ENCODE measurements at places on chromosomes 7 and 10.

DNA sequence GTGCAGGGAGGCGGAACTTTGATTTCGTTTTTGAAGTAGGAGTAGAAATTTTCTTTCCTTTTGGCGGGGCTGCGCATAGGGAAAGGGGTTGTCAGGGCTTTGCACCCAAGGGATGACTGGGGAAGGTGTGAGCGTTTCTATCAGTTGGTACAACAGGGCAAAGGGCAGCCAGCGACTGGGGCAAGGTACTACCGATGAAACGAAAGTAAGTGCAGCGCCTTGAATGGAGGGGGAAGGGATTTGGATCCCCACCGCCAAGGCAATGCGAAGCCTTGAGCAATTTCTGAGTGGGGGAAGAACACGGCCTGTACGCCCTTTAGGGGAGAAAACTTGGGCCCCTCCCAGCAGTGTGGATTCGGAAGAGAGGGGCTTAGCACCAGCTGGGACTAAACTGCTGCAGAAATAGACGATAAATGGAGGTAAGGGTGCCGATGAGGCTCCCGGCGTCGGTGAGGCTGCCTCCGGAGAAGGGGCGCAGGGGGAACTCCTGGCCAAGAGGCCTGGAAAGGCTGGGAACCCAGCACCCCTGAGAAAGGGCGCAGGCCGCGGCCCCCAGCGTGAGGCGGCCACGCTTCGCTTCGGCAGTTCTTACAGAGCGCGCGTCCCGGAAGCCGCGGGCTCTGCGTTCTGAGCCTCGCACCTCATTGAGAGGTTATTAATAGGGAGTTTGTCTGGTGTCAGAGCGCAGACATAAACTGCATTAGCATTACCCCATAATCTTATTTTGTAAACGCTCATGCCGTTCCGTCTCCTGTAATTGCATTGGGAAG lies 10.0 kb upstream of the TLX1 start:
- DNase-seq: no peak

DNA sequence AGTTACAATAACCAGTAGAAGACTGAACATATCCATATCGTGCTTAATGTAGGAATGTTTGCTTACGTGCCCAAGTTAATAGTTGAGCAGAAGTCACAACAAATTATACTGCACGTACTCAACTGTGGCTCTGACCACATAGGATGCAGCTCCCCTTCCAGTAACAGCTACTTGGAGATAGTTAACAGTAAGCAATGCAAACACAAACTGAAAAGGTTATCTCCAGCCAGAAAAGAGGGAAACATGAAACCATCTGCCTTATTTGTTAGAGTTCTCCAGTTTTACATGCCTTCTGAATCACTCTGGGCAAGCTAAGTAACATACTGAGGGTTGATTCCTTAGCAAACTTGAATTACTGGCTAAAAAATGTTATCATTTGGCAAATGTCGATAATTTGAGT lies 9.8 kb downstream of the DHX32 start:
- DNase-seq: no peak

- DNase-seq: no peak
Measured at GRCh38 chr7:103059471-103059870, 15.1 kb downstream of the FBXL13 start.

- no peak for DNase-seq
Measured at GRCh38 chr10:78528749-78529204, 495.1 kb downstream of the RPS24 start.

- no peak for DNase-seq
Measured at GRCh38 chr10:113716109-113716910, 35.2 kb upstream of the PLEKHS1 start.

- no peak for DNase-seq
Measured at GRCh38 chr10:8312781-8313180, 258.3 kb downstream of the GATA3 start.

DNA sequence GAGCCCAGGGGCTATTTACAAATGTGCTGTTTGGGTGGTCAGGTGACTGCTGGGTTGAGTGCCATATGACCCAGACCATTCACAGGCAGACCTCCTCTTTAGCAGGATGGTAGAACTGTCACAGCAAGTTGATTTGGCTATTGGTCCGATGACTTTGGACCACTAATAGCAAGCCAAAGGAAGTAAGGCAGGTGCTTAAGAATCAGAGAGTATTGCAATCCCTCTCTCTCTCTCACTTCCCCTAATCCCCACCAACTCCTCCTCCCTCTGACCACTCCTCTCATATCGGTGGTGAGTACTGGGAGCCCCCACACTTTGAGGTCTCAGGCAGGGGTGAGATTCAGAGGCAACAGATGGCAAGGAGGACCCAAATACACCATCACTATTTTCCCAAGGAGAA lies 165.3 kb downstream of the TRIL start:
- no peak for DNase-seq

- DNase-seq: no peak
Measured at GRCh38 chr7:45643630-45644029, 69.5 kb downstream of the ADCY1 start.

DNA sequence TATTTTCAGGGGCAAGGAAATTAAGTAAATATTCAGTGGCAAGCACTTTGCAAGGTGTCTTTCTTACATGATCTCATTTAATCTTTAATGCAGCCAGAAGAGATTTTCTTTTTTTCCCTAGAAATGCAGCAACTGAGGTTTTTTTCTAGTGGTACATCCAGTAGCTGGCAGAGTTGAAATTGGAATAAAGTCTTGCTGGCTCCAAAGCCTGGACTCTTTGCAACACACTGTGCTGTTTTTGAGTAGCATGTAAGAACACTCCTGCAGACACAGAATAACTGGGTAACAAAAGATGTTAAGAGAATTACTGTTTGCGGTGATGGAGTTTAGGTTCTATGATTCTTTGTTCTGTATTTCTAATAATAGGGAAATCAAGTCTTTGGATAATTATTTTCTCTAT lies 123.6 kb downstream of the PON1 start:
- no peak for DNase-seq

- DNase-seq: no peak
Measured at GRCh38 chr7:93751421-93751820, 139.1 kb downstream of the TFPI2 start.

DNA sequence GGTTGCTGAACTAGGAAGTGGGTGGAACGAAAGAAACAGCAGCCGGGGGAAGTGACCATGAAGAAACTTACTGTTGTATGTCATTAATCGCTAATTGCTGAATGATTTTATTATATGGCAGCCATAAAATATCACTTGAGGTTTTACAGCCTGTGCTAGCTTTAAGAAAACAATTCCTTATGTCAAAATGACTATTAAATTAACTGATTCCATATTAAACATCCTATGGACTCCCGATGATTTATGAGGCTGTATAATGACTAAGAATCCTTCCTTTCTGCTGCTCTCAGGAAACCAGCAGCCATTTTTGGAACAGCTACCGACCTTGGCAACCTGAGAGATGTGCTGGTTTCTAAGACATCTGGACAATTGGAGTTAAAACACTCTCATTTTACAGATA lies 421.9 kb downstream of the SORCS3 start:
- DNase-seq: peak; percentile 35

DNA sequence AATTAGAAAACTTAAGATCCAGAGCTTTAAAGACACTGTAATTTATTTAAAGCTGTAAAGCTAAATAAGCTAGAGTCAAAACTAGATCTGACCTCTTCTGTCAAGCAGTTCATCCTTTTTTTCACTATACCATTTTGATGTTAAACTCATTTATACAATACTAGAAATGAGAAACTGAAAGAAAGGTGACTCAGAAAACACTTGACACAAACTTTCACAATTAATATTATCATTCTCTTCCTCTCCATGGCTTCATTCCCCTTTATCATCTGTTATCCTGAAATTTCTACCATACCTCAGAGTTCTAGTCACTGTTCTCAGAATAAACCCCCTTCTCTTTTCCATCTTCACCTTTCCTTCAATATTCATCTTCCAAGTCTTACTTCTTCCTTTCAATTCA lies 1.3 kb downstream of the FIGNL1 start:
- DNase-seq: no peak

DNA sequence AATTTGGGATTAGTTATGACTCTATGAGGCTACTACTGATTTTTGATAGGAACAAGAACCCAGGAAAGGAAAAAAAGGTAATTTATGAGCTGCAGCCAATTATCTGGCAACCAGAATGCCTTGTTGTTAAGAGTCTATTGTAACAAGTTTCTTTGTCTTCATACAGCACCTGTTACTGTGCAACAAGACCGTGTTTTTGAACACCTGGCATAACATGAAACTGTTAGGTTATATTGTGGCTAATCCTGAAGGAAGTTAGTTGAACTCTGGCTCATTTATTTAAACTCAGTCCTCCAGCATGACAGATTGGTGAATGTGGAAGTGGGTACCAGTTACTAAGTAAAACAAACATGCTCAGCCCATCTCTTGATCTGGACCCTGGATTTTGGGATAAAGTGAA lies 33.0 kb downstream of the RALA start:
- no peak for DNase-seq

- DNase-seq: no peak
Measured at GRCh38 chr7:11193131-11193867, 219.6 kb downstream of the PHF14 start.

GRCh38 chr7:19209166-19209696 lies 64.0 kb upstream of the FERD3L start:
- no peak for DNase-seq

DNA sequence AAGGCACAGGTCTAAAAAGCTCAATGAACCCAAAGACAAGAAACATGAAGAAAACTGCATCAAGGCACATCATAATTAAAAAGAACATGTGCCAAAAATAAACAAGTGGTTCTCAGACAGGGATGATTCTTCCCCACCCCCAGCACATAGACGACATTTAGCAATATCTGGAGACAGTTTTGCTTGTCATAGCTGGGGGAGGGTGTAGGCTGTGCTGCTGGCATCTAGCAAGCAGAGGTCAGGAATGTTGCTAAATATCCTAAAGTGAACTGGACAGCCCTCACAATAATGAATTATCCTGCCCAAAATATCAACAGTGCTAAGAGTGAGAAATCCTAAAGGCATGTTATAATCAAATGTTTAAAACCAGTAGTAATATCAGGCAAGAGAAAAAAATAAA lies 122.6 kb downstream of the MICU1 start:
- no peak for DNase-seq

Data from right renal pelvis (tissue), 4 donors.